ENCODE measurements at places on chromosomes 6 and 20.

- no peak for DNase-seq
Measured at GRCh38 chr20:52078289-52078688, 113.3 kb downstream of the ZFP64 start.

- DNase-seq: no peak
Measured at GRCh38 chr20:59193325-59193724, 29.7 kb downstream of the ZNF831 start.

DNA sequence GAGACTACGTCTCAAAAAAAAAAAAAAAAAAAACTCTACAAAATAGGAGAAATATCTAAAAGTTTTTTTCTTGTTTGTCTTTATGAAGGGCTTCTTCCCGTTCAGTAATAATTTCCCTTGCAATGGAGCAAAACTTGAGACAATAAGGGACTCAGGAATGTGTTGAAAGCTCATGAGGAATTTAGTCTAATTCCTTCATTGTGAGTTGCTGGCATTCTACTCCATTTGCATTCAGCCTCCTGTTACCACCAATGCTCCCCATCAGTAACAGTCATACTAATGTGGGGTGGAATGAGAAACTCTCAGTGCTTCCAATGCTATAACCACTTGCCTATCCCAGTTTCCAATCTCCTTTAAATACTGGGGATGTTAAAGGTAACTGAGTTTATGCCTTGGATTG lies 576.7 kb upstream of the AGPAT4 start:
- no peak for DNase-seq

- DNase-seq: no peak
Measured at GRCh38 chr20:8447262-8448120, 315.4 kb downstream of the PLCB1 start.

GRCh38 chr6:39303425-39304153 lies 10.6 kb downstream of the KCNK17 start:
- DNase-seq: no peak

DNA sequence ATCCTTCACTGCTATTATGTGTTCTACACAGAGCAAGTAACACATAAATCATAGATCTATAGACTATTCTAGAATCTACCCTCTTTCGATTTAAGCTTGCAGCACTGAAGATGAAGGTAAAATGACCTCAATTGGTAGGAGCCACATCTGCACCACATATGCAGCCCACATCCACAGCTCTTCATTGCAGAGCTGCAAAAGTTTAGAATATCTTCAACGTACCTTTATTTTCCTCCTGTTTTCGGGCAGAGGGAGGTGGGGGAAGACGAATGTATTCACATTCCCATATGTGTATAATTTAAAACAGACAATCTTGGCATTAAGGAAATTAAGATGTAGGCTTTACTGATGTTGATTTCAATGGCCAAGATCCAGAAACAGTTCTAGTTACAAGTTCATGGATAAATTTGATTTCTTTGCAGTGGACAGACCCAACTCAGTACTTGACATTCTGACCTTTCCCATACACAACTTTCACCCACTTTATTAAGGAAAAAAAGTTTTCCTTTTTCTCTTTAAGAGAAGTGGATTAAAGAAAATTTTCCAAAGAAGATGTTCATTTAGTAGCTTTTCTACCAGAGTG lies 14.0 kb downstream of the EPB41L2 start:
- DNase-seq: no peak

- DNase-seq: no peak
Measured at GRCh38 chr20:10654630-10655029, 19.2 kb downstream of the JAG1 start.

DNA sequence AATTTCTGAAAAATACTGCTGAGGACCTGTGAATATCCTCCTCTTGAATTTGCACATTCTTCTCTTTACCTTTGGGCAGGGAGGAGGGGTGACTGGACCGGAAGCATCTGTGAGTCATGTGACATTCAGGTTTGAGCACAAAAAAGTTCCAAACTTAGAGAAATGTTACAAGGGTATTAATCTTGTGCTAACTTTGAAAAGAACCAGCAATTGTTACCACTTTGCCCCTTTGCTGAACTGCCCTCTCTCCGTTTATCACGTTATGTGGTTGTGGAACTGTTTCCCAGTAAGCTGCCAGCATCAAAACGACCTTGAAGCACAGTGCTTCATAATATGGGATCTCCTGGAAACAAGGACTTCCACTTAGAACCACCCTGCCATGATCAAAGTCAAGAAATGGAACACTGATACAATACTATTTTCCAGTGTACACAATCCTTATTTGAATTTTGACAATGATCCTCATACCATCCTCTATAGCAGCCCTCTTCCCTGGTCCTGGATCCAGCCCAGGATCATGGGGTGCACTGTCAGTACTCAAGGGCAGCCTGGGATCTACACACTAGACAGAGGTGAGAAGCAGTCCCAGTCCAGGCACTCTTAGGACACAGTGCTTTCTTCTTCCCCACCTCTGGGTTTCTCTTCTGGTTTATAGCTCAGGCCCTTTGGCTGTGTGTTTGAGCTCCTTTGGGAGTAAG lies 2.3 kb upstream of the TUBB1 start:
- DNase-seq: no peak

GRCh38 chr20:26243731-26244130 lies 547.1 kb upstream of the ZNF337 start:
- no peak for DNase-seq

GRCh38 chr6:75397656-75398465 lies 95.7 kb downstream of the FILIP1 start:
- no peak for DNase-seq

DNA sequence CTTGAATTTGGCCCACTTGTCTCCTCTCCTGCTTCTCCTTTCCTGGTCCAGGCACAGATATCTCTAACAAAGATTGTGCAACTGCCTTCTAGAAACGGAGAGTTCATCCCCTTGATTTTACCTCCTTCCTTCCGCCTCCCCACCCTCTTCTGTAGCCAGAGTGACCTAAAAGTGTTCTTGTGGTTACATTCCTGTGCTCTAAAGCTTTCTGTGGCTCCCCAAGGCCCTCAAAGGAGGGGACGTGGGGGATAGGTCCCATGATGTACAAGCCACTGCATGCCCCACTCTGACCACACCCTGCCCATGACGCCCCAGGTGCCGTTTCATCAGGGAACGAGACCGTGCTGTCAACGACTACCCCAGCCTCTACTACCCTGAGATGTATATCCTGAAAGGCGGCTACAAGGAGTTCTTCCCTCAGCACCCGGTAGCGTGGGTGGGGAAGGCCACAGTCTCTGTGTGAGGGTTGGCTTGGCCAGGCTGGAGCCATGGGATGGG lies 8.2 kb downstream of the CDC25B start:
- DNase-seq: no peak

GRCh38 chr20:51128198-51128597 lies 105.3 kb upstream of the KCNG1 start:
- DNase-seq: no peak

GRCh38 chr20:10012464-10012863 lies 22.3 kb upstream of the ANKEF1 start:
- DNase-seq: no peak

GRCh38 chr6:34969662-34970265 lies 80.7 kb downstream of the ANKS1A start:
- DNase-seq: no peak

DNA sequence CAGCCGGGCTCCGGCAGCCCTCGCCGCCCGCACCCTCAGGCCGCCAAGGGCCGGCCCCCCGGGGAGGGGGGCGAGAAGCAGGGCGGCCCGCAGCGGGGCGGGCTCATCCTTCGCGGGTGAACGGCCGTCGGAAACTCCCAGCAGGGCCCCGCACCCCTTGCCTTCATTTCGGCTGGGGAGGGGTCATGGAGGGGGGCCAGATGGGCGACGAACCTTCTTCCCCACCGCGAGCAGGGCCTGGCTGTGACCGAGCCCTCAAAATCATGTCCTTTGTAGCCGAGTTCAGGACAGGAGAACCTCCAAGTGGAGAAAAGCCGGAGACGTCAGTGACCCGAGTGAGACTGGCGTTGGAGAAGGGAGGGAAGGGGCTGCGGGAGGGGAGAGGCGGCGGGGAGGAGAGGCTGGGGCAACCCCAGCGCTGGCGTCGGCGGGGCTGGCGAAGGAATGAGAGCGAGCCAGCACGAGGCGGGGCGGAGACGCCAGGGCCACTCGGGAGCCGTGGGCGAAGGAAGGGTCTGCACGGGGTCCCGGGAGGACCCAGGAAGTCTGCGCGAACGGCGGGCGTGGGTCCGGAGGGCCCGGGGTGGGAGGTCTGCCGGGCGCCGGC lies 571 bp upstream of the FOXC1 start:
- no peak for DNase-seq

DNA sequence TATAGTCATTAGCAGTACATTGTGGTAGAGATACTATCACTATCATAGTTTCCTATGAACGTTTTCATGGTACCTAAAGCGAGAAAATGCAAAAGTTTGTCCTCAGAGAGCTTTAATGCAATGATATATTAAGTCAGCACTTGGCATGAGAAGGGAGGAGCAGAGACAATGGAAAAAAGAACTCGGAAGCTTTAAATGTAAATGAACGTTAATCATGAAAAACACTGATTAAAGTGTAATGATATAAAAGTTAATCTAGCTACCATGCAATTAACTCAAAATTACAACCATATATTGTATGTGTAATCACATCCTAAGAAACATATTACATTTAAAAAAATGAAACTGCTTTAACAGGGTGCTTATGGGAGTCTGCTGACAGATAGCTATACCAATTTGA lies 282.7 kb downstream of the HDGFL1 start:
- DNase-seq: no peak

DNA sequence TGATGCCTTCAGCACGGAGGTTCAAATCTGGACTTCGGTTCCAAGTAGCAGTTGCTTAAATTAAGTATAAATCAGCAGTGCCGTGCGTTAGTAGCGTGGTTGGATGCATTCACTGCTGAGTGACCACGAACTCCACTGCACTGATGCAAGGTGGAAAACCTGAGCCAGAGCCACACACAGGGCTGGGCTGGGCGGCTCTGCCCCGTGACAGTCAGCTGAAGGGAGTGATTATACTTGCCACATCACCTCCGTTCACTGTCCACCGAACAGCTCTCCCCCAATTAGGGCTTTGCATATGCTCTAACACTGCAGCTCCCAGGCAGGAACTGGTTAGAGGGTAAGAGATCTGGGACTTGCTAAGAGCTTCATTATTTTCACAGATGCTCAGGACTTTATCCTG lies 22.2 kb downstream of the PPP1R3G start:
- no peak for DNase-seq

- no peak for DNase-seq
Measured at GRCh38 chr6:110147870-110148269, 31.6 kb downstream of the WASF1 start.

GRCh38 chr20:51134405-51134804 lies 111.5 kb upstream of the KCNG1 start:
- no peak for DNase-seq

- no peak for DNase-seq
Measured at GRCh38 chr6:114346451-114346850, 3.6 kb upstream of the HS3ST5 start.

DNA sequence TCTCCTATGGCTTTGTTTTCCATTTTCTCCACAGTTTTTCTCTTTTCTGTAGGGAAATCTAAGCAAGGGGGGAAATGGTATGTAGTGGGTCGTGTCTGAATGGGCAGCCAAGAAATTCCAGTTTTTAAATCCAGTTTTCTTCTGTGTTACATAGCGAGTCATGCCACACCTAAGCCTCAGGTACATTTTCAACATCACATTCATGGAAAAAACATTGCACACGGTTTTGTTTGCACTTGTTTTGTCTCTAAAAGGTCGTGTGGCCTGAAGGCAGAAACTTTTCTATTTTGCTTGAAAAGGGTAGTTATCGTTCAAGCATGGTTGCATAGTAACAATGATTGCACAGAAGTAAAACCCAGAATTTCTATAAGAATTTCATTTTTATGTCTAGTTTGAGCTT lies 70.5 kb downstream of the MOXD1 start:
- no peak for DNase-seq

DNA sequence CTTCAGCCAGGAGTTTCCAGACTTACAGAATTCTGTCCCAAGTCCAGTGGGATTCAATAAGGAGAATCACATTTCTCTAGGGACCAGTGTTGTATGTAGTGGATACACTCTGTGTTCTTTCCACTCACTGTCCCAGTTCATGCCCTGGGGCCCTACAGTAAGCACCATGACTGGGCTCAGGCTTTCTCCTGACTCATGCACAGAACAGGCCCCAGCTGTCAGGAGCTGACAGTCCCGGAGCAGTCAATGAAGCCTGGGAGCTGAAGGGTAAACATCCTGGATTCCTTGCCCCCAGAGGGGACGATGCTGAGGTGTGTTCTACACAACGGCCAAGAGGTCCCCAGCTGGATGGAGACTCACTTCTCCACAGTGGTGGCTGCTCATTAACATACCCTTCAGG lies 40.2 kb upstream of the LRFN2 start:
- DNase-seq: no peak
